ENCODE measurements at places on chromosomes 16 and 17.
A peak's percentile ranks its signal among the peaks of the same experiment; 100 is the strongest.

DNA sequence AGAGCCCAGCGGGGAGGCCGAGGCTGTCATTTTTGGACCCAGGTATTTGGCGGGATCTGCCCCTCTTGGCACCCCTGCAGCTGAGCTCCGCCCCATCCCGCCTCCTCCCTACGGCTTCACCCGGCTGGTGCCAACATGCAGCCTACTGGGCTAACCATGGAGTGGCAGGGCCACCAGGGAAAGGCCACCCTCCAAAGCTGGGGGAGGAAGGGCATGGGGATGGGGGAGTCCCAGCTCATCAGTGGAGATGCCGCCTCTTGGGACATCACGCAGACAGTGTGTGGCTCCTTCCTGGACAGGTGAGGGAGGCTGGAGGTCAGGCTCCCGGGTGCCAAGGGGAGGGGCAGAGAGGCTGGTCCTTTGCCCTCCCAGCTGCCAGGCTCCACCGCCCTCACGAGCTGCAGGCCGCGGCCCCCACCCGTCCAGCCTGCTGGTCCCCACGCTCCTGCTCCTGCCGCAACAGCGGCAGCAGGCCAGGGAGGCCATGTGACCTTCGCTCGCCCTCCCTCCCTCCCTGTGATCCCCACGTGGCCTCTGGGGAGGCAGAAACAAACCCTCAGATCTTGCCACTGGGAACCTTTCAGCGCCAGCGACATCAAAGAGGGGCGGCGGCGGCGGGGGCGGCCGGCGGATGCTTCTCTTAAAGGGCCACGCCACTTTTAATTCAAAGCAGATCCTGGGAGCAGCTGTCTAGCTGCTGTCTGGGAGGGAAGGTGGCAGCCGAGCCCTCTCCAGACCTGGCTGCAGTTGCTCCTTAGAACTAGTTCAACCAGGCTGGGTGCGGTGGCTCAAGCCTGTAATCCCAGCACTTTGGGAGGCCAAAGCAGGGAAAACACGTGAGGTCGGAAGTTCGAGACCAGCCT is 6.8 kb upstream of the NOTUM start:
- DNase-seq = peak; percentile 59

- no peak for DNase-seq
Observed at GRCh38 chr16:81003610-81004460, 2.9 kb downstream of the CMC2 start.

- no peak for DNase-seq
Observed at GRCh38 chr16:21617607-21618006, 18.2 kb downstream of the METTL9 start.

GRCh38 chr17:61464130-61464842 is 12.1 kb downstream of the TBX4 start:
- no peak for DNase-seq

- DNase-seq = no peak
Observed at GRCh38 chr16:11038305-11038704, 93.9 kb downstream of the CLEC16A start.

GRCh38 chr16:85105475-85105874 is 6.8 kb downstream of the CIBAR2 start:
- no peak for DNase-seq

GRCh38 chr17:38893607-38894006 is 23.7 kb downstream of the LASP1 start:
- DNase-seq = no peak

DNA sequence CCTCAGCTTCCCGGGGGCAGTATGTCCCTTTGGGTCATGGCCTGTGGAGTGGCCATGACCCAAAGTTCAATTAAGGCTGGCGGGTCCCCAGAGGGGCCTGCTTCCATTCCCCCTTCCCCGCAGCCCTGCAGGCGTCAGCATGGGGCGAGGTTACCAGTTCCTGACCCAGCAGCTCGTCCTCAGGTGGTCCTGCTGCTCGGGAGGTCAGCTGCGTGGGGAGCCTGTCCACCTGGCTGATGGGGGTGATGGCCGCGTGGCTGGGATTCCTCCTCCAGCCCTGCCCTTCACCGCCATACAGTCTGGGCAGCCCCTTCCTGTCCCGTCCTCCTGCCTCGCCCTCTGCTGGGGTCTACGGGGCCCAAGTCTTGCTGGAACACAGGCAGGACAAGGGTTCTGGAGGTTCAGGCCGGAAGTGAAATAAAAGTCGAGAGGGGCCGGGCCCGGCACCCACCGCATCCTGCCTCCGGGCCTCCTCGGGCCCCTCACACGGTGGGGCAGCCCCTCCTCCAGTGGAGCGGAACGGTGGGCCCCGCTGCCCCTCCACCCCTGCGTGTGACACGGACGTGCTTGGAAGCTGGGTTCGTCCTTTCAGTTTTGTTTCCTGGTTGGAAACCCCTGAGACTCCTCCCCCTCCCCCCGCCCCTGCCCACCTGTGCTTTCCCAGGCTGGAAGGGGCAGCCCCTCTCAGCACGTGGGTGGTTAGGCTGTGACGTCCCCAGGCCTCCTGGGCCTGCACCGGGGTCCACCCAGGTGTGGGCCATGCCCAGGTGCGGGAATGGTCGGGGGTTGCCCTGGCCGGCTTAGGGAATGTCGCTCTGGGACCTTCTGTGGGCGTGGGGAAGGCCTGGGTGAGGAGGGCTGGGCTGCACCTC is 6.8 kb downstream of the UBALD2 start:
- DNase-seq = no peak

DNA sequence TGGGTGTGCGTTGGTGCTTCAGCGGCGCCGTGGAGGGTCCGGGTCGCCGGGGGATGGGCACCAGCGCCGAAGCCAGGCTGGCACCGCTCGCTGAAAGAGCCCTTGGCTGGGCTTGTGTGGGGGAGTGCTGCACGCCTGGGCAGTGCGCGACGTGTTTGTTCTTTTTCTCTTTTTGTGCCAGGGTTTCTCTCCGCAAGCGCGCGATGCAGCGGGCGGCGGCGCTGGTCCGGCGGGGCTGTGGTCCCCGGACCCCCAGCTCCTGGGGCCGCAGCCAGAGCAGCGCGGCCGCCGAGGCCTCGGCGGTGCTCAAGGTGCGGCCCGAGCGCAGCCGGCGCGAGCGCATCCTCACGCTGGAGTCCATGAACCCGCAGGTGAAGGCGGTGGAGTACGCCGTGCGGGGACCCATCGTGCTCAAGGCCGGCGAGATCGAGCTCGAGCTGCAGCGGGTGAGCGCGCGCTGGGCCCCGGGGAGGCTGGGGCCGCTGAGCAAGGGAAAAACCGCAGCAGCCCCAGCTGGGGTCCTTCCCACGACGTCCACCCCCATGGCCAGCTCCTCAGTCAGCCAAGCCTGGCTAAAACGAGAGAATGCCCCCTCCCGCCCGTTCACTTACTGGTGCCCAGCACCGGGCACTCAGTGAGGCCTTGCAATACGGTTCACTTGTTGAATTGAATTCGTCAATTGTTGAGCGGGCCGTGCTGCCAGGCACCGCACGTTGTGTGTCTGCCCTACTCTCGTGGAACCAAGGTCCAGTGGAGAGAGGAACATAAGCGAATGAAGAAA is 541 bp downstream of the GPT2 start:
- DNase-seq = no peak

- peak; percentile 57 for DNase-seq
Observed at GRCh38 chr16:88743693-88744576, 37.6 kb downstream of the CTU2 start.

- DNase-seq = no peak
Observed at GRCh38 chr16:88383401-88384221, 852 bp downstream of the ZNF469 start.

- DNase-seq = no peak
Observed at GRCh38 chr16:11098601-11099390, 154.4 kb downstream of the CLEC16A start.

GRCh38 chr16:78704416-78704815 is 605.0 kb downstream of the WWOX start:
- DNase-seq = no peak

DNA sequence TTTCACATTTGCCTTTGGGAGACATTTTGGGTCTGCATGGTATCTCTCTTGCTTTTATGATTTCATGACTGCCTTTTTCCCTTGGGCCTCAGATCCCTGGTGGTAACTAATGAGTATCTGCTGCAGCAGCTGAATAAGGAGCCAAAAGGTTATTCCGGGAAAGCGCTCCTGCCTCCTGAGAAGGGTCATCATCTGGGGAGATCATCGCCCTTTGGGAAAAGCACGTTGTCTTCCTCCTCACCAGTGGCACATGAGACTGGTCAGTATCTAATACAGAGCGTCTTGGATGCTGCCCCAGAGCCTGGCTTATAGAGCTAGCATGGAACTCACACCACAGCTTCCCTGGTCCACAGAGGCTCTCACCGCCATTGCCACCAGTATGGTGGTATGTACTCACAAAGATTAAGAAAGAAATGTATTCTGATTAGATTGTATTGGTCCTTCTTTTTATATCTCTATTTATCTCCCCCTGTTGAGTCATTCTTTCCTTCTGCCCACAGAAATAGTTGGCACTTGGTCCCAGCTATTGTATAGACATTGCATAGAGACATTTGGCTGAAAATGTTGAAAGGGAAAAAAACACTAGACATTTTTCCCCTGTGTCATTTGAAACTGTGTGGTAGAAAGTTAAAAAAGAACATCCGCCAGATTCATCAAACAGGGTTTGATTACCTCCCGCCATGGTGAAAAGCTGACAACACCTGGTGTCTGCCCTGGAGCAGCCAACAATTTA is 8.4 kb downstream of the TPPP3 start:
- peak; percentile 6 for DNase-seq

DNA sequence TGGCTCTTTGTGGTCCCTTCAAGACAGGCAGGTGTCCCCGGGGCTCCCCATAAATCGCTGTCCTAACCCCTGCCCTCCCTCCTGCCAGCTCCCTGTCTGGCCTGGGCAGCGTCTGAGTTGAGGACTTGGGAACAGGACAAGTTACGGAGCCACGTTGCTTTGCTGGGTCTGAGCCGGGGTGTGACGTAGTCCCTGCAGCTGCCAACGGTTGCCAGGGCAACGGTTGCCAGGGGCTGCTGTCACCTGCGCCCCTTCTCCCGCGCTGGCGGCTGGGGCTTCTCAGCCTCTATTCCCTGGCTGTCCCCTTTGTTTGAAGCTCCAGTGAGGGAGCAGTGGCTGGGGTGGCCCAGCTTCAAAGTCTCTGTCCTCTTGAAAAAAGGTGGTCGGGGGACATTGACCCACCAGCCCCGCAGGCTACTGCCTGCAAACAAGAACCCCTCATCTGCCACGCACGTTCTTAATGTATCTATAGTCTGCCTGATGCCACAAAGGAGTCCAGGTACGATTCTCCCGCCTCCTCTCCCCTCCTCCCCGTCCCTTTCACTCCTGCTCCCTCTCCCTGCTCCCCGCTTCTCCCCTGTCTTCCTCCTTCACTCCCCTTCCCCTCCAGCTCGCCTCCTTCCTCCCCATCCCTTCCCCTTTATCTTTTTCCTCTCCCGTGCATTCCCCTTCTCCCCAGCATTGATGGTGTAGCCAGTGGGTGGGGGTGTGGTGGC is 10.9 kb downstream of the ADGRG1 start:
- DNase-seq = peak; percentile 70

GRCh38 chr17:32671896-32672295 is 185.1 kb downstream of the CDK5R1 start:
- no peak for DNase-seq

- DNase-seq = peak; percentile 44
Observed at GRCh38 chr16:19348578-19349315, 63.2 kb downstream of the CLEC19A start.

- no peak for DNase-seq
Observed at GRCh38 chr16:85134076-85134788, 22.0 kb upstream of the CIBAR2 start.

DNA sequence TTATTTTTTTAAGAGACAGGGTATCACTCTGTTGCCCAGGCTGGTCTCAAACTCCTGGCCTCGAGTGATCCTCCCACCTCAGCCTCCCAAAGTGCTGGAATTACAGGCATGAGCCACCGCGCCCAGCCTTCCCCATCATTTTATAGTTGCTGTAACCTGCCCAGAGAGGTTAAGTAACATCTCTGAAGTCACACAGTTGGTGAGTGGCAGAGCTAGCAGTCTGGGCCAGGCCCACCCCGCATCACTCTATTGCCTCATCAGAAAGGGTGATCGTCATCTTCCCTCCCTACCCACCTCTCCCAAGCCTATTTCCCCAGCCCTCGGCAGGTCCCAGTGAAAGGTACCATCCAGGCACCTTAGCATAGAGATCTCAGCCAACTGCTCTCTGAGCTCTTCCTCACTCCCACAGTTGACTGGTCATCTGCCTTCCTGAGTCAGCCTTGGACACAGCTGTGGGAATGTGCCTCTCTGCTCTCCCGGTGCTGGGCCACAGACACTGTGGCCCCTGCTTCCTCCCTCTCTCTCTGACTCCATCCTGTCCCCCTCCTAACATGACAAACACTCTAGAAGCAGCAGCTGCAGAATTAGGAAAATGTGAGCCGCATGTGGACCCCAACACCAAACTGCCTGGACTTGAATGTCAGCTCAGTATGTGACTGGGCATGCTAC is 57.1 kb downstream of the SCNN1B start:
- DNase-seq = no peak

GRCh38 chr16:82016263-82016662 is 5.0 kb upstream of the SDR42E1 start:
- no peak for DNase-seq

DNA sequence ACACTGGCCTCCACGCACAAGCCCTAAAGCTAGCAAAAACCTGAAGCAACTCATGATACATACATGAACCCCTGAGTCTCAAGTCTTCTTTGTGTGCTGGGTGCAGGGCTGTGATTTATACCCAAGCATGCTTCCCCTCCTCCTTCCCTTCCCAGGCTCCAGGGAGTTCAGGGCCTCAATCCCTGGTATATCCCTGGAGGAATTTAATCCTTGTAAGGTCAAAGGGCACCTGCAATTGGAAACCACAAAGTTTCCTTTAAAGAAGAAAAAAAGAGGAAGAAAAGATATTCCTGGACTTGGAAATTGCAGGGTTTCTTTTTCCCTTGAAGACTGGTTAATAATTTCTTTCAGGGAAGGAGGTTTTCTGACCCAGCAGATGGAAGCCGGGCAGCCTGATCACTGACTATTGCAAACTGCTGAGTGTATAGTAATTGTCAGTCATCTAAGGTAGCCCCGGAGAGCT is 182.3 kb downstream of the AATF start:
- no peak for DNase-seq

GRCh38 chr16:21167360-21167759 is 8.9 kb downstream of the LDAF1 start:
- no peak for DNase-seq

DNA sequence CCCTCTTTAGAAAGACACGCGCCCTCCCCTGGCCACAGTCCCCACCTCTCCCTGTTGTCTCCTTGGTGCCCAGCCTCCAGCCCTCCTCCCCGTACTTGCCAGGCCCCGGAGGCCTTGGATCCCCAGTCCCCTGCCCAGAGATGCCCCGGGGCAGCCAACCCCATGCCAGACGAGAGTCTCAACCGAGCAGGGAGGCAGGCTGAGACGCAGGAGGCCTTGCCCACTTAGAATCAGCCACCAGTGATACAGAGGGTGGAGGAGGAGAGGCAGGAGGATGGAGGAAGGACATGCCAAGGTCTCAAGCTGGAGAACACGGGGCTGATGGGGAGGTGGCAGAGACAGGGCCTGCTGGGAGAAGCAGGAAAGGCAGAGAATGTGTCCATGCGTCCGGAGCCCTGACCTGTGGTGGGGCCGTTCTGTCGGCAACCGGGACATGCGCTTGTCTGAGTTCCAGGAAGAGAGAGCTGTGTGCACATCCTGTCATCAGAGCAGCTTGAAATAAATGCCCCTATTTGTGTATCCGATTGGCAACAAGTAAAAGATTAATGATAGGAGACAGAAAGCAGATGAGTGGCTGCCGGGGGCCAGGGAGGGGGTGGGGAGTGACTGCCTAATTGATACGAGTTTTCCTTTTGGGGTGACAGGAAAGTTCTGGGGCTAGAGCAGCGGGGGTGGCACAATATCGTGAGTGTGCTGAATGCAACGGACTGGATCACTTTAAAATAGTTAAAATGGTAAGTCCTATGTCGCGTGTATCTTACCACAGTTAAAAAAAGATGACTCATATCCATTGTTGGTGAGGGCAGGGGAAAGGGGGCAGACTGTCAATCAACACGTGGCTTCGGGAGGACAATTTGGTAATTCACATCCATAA is 44.7 kb upstream of the MEAK7 start:
- no peak for DNase-seq

- no peak for DNase-seq
Observed at GRCh38 chr16:86562356-86562755, 4.3 kb upstream of the FOXC2 start.

All from NCI-H345 (cell line).